Dermis microvascular lymphatic vessel endothelial cell (primary cell): ENCODE measurements at places on chromosomes 11 and 22.

DNA sequence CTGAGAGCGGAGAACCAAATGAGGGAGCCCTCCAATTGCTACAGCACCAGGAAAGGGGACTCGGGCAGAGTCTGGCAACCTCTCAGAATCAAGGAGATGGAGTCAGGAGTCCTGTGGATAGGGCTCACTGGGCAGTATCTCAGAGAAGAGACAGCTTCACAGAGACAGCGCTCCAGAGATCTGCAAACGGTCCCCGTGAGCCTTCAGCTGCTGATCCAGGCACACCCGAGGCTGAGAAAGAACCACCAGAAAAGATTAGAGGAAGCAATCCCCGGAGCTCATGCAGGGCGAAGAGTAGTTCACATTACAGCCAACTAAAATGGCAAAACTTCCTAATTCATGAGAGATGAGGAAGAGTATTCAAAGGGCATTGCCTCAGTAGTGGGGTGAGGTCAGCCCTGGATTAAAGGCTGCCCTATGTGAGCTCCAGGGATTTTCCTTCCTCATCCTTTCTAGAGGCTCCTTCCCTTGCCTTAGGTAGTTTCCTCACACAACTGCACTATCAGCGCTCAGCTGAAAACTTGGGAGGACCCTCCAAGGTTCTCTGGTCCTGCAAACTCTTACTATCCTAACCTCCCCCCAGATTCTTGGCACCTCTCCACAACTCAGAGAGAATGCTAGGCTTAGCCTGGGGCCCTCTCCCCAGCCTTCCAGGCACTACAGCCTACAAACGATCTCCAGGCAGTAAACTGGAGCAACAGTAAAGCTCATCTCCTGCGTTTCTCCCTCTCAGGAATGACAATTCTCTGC is 23.7 kb downstream of the SCN4B start:
- DNase-seq = no peak

DNA sequence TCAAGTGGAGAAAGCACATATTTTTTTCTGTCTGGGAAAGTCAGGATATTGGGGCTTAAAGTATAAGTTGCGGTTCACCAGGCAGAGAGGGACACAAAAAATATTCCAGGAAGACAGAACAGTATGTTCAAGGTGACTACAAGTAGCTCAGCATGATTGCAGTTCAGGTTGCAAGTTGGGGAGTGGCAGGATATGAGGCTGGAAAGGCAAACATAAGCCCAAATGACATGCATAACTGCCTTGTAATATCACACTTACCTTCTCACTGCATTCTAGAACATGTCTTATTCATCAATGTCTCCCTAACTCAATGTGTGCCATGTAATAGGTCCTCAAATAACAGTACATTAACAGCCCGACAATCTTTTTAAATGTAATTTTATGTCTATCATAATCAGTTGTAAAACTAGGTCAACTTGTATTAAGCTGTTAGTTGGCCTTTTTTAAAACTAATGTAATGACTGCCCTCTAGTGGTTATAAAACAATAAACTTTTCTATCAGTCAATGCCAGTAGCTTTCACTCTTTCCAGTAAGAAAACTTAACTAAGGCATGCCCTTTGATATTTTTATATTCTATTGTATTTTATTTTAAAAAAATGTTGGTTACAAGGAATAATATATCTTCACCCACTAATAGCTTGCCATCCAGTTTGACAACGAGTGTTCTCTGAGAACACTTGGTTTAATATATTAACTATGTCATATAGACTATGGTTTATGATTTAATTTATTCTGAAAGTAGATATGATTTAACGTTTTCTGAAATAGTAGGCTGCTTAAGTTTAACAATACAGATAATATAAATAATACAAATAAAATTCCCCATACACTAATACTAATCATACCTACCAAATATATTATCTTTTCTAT is 39.4 kb upstream of the CFAP300 start:
- peak; percentile 40 for DNase-seq

- DNase-seq = peak; percentile 17
Measured at GRCh38 chr11:8247312-8247711, 16.4 kb downstream of the LMO1 start.

DNA sequence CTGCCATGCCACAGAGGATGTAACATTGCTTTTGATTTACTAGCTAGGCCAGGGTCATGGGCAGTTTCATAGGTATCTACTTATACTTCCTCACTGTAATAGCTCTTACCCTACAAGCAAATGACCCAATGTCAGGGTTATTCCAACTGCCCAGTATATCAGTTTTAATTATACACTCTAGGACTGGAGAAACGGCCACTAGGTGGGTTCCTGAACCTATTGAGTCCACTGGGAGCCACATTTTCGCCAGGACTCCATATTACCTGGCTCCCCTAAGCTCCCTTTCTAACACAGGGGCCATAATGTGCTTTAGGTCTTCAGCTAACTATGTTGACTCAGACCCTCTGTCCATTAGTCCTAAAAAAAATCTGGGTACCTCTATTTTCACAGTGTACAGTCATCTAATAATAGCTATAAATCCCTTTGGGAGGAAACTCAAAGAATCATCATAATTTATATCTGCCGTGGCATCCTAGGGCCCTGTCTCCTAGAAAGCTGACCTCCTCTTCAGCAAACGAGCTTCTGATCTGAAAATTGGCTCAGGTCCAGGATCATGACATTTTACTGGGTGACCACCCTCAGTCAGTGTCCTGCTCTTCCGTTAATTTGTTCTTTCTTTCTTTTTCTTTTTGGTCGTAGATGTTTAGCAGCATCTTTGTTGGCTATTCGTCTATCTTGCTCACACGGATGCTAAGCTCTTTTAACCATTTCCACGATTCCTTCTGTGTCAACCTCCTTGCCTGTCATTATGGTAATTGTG is 244.3 kb downstream of the FAM76B start:
- DNase-seq = peak; percentile 3

DNA sequence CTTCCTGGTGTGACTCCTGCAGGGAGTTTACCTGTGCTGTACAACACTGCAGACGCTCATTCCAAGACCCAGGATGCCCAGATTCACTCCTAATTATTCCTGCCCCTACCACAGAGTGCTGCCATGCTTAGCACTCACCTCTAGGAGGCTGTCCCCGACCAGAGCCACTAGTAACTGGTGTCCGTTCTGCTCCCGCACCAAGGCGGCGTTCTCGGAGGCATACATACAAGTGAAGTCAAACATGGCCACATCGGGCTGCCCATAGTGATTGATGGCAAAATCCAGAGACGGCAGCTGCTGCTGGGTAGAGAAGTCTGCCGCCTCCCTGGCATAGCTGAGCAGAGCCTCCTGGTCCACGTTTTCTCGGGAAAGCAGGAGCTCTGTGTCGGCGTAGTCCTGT is 122.3 kb upstream of the BID start:
- DNase-seq = no peak

GRCh38 chr22:37148742-37149665 is 712 bp downstream of the IL2RB start:
- DNase-seq = no peak

GRCh38 chr11:6448574-6448973 is 7.8 kb upstream of the HPX start:
- no peak for DNase-seq

DNA sequence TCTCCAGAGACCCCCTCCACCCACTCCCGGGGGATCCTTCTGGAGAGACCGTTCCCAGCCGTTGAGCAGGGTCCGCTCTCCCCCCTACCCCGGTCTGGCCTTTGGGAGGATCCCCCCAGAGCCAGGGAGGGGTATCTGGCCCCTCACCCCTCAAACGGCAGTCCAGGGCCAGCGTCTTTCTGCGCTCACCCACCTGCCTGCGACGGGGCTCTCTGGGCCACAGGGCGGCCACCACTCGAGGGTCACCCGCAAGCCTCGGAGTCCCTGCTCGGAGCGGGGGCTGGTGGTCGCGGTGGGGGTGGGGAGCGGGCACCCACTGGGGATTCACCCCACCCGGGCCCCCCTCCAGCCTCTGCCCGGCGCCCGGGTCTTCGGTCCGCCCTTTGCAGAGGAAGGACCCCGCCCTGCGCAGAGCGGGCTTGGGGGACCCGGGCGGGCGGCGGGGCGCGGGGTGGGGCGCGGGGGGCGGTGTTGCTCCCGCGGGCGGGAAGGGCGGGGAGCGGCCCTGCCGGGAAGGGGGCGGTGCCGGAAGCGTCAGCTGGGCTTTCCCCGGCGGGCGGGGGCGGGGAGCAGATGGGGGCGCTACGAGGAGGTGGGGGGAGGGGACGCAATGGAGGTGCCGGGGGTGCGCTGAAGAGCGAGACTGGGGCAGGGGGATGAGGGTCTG is 16.6 kb downstream of the CRELD2 start:
- no peak for DNase-seq

GRCh38 chr11:16899708-16900303 is 114.4 kb downstream of the PLEKHA7 start:
- no peak for DNase-seq

GRCh38 chr11:30017445-30017895 is 640 bp upstream of the KCNA4 start:
- no peak for DNase-seq

DNA sequence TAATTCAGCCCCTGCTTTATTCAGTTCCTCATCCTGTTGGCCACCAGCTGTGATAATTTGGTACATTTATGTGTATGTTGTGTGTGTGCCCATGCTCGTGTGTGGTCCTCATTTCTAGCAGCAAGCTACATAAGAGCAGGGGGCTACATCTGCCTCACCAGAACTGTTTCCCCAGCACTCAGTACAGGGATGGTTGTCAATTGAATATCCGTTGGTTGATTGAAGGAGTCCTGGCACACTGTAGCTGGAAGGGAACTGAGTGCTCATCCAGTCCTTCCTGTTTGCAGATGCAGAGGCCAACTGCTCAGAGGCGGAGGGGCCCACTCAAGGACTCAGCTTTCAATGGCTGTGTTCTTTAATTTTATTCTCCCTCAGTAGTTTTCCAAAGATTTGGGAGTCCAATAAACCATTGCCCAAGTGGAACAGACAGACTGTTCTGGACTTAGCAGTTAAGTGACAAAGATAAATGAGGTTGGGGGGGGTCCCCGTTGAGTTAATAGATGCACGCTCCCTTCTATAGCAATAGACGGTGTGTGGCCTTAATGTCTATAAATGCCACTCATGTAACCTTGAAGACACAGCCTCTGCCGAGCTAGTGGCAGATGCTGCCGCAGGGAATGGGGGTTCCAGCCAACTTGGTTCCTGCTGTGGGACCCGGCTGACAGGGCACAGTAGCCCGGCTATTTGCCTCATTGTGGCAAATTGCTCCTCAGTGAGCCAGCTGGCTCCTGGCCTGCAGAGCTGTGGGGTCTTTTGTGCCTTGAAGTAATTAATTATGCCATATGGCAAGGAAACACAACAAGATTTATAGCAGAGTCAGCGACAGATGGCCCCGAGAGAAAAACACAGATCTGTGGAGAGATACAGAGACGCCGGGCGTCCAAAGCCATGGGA is 71.4 kb upstream of the GRK3 start:
- DNase-seq = no peak

GRCh38 chr11:36030731-36031281 is 86.9 kb downstream of the LDLRAD3 start:
- no peak for DNase-seq

- no peak for DNase-seq
Measured at GRCh38 chr11:122625976-122626665, 29.4 kb upstream of the UBASH3B start.

GRCh38 chr11:723120-723883 is 17.3 kb downstream of the EPS8L2 start:
- DNase-seq = peak; percentile 55

DNA sequence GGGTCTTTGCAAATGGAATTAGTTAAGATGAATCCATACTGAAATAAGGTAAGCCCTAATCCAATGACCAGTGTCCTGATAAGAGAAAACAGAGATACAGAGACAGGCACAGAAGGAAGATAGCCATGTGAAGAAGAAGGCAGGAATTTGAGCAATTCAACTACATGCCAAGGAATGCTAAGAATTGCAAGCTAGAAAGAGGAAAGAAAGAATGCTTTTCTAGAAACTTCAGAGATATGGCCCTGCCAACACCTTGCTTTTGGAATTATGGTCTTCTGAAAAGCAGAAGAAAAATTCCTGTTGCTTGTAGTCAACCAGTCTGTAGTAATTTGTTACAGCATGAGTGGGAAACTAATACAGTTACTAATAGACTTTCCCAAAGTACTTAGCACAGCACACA is 111.3 kb downstream of the SLC17A6 start:
- DNase-seq = no peak

GRCh38 chr11:2188745-2189144 is 17.1 kb upstream of the TH start:
- no peak for DNase-seq

DNA sequence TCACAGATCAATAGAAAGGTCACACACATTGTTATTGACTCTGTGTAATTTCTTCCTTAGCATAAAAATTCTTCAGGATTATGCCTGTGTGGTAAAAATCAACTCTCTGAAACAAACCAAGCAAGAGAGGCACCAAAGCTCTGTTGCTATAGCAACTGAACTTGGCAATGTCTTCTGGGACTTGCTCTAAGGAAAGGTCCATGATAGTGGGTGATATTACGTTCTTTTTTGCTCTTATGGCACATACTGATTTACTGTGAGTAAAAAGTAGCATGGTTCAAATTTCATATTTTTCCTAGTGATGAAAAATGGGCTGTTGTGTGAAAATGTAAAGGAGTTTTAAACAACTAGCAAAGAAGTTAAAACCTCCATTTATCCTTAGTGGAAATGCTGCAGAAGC is 66.4 kb downstream of the SVIP start:
- no peak for DNase-seq

DNA sequence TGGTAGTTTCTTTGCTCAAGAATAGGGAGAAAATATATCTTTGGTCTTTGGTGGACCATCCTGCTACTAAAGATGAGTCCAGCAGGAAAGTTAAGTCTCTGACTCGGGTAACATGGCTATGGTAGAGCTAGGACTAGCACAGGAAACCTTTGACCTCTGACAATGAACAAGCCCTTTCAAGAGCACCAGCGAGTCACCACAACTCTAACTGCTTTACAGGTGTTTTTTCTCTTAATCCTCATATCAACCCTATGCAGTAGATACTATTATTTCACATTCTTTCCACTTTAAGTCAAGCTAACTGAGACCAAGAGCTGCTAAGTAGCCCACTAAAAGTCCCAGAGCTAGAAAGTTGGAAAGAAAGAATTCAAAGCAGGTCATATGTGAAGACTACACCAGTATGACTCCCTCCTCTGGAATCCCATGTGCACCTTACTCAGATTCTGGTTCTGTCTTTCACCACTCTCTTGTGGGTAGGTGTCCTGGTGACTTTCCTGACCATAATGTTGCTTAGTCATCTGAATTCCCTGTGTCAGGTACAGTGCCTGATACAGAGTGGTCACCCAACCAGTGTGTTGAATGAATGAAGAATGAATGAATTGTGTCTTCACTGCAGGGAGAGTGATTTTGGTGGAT is 53.8 kb upstream of the ME3 start:
- DNase-seq = no peak

GRCh38 chr22:22076932-22077703 is 94.5 kb upstream of the TOP3B start:
- no peak for DNase-seq

GRCh38 chr11:33624083-33624482 is 76.5 kb downstream of the C11orf91 start:
- DNase-seq = no peak

- no peak for DNase-seq
Measured at GRCh38 chr11:130125638-130126037, 33.9 kb upstream of the ST14 start.
